ENCODE measurements at places on chromosomes 11 and 22.

- DNase-seq = no peak
Measured at GRCh38 chr11:63911440-63911839, 5.5 kb downstream of the RCOR2 start.

- DNase-seq = no peak
Measured at GRCh38 chr11:111525456-111525855, 10.9 kb downstream of the HOATZ start.

DNA sequence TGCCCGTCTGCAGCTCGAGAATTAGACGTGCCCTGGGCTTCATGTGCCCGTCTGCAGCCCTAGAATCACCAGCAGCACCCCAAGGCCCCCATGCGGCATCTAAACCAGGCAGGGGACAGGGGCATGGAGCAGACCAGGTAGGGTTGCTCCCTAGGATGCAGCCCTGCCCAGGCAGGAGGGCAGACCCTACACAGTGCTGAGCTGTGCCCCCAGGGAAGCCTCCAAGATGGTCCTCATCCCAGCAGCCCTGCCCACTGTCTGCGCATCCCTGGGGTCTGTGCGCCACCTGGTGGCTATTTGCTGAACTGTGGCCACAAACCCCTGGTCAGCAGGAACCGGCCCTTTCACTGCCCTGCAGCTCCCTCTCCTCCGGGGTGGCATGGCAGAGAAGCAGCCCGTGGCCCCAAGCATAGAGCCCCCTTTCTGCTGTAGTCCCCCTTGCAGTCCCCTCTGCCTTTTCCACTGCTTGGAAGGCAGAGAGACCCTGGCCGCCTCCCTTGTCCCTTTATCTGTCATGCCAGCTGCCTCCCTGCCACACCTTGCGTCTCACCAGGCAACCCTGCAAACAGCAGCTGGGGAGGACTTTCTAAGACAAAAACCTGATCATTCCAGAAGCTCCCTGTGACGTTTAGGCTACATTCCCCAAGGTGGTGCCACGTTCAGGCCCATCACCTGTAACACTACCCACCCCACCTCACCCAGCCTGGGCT is 86.6 kb downstream of the KCNQ1 start:
- DNase-seq = no peak

GRCh38 chr11:69470301-69470700 is 11.2 kb upstream of the LINC01488 start:
- no peak for DNase-seq
